ENCODE measurements at places on chromosomes 13 and 19.
A peak's percentile ranks its signal among the peaks of the same experiment; 100 is the strongest.

GRCh38 chr13:83732755-83733154 is 149.5 kb downstream of the SLITRK1 start:
- no peak for DNase-seq

GRCh38 chr13:20002787-20003186 is 44.3 kb downstream of the ZMYM2 start:
- DNase-seq = no peak

- no peak for DNase-seq
Observed at GRCh38 chr13:113080901-113081521, 24.6 kb upstream of the F7 start.

DNA sequence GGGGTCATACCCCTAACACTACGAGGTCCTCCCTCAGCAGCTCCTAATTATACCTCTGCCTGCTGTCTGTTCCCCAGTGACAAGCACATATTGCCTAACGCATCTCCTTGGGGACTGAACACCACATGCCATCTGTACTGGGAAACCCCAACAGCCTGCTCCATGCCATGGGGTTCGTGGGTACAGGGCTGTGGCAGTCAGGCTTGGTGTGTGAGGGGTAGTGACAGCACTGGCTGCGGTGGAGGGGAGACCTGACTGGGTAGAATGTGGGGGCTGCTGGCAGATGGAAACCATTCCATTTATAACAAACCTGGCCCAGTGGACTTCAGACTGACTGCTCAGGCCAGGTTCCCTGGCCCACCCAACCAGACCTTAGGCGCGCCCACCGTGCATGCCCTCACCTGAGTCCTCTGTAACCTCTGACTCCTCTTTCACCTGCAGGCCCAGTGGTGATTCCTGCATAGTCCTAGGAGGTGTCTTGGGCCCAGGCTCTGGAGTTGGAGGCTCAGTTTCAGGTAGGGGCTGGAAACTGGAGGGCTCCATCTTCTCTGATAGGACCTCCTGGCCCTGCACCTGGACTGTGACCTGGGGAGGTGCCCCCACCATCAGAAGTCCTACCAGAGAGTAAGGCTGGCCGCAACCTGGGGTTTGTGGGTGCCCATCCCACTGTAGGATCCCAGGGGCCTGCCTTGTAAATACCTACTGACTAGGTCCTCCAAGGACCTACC is 3.0 kb downstream of the MZF1 start:
- DNase-seq = no peak

GRCh38 chr19:3580156-3580934 is 4.9 kb upstream of the GIPC3 start:
- DNase-seq = peak; percentile 95

DNA sequence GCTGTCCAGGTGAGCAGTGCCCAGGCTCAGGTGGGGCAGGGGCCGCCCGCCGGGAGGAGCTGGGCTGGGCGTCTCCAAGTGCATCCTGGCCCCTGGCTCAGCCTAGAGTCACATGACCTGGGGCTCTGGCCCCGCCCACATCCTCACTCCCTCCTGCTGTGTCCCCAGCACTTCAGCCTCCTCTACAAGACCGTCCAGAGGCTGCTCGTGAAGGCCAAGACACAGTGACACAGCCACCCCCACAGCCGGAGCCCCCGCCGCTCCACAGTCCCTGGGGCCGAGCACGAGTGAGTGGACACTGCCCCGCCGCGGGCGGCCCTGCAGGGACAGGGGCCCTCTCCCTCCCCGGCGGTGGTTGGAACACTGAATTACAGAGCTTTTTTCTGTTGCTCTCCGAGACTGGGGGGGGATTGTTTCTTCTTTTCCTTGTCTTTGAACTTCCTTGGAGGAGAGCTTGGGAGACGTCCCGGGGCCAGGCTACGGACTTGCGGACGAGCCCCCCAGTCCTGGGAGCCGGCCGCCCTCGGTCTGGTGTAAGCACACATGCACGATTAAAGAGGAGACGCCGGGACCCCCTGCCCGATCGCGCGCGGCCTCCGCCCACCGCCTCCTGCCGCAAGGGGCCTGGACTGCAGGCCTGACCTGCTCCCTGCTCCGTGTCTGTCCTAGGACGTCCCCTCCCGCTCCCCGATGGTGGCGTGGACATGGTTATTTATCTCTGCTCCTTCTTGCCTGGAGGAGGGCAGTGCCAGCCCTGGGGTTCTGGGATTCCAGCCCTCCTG is 16.8 kb upstream of the CELF5 start:
- DNase-seq = no peak

- DNase-seq = no peak
Observed at GRCh38 chr19:36060430-36060829, 5.7 kb downstream of the WDR62 start.

- DNase-seq = no peak
Observed at GRCh38 chr13:66751691-66752090, 478.4 kb downstream of the PCDH9 start.

- no peak for DNase-seq
Observed at GRCh38 chr13:110119935-110120905, 186.7 kb downstream of the COL4A1 start.

GRCh38 chr19:13399746-13400145 is 106.5 kb downstream of the CACNA1A start:
- DNase-seq = no peak

DNA sequence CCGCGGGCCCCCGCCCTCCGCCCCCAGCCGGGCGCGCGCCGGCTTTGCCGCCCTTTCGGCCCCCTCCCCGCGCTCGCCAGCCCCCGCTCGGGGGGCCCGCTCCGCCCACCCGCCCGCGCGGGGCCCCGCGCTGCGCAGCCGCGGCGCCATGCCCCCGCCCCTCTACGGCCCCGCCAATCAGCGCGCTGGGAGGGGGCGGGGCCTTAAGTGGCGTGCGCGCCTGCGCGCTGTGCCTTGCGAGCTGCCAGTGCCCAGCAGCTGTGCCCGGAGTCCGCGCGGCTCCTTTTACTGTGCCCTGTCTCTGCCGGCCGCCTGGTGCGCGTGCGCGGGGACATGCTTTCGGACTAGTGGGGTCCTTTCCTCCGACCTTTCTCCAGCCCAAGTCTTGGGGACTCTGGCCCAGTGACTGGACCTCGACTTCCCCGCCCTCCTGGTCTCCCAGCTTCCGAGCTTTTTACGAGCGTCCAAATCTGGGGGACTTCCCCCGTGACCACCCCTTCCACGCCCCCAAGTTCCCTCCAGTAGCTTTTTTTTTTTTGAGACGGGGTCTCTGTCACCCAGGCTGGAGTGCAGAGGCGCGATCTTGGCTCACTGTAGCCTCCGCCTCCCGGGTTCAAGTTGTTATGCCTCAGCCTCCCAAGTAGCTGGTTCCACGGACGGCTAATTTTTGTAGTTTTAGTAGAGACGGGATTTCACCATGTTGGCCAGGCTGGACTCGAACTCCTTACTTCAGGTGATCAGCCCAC is at the start of gene MBD3:
MBD3 (minus strand) TSS at position 111 of the 746 bp plus-strand sequence. CDS start 234 bp downstream, outside the sequence.
- peak; percentile 44 for DNase-seq

- no peak for DNase-seq
Observed at GRCh38 chr13:102000764-102001163, 401.1 kb downstream of the FGF14 start.

- DNase-seq = no peak
Observed at GRCh38 chr13:89565476-89566100, 1781.9 kb upstream of the MIR17HG start.

DNA sequence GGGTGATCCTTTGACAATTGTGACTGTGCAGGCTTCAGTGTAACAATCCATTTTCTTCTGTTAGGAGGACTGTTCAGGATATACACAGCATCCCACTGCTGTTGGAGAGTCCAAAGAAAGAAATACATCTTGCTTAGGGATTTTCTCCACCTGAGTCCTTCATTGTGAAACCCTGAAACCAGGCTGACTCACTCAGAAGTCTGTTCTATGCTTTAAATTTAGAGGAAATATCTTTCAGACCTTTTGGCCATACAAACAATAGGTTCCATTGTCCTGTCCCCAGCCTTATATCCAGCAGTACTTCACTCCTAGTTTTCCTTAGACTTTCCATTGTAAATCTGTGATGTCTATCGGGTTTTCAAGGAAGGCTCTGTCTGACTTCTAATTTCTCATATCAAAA is 379.1 kb downstream of the SUCLA2 start:
- DNase-seq = no peak

- no peak for DNase-seq
Observed at GRCh38 chr19:2809387-2810140, 10.1 kb upstream of the ZNF554 start.

GRCh38 chr19:3610745-3611717 is 4.4 kb upstream of the TBXA2R start:
- no peak for DNase-seq

DNA sequence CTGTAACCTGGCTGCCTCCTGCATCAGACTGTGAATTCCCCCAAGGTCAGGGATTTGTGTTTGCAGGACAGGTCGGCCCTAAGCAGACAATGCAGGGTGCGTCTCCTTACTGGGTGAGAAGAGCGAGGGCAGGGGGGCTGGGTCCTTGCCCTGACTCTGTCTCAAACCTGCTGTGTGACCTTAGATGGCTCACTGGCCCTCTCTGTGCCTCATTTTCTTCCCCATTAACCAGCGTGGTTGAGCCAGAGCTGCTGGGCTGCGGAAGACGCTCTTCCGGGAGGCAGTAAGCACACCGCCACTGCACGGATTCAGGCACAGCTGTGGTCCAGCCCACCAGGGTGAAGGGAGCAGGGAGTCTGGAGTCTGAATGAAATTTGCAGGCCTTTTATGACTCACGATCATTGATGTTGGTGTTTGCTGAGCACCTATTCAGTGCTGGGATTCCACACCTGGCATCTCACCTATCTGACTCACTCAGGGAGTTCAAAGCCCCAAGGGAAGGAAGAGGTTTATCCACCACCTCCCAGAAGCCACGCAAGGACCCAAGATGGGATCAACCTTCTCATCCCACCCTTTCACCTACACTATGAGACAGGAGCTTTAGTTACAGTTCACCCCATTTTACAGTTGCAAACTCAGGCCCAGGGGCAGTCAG is 2.5 kb downstream of the AKT1S1 start:
- DNase-seq = no peak

- DNase-seq = no peak
Observed at GRCh38 chr19:3949997-3950859, 17.4 kb downstream of the NMRK2 start.

GRCh38 chr19:7554990-7555864 is 19.7 kb downstream of the PNPLA6 start:
- no peak for DNase-seq

- no peak for DNase-seq
Observed at GRCh38 chr13:75255147-75255546, 226.8 kb downstream of the TBC1D4 start.

DNA sequence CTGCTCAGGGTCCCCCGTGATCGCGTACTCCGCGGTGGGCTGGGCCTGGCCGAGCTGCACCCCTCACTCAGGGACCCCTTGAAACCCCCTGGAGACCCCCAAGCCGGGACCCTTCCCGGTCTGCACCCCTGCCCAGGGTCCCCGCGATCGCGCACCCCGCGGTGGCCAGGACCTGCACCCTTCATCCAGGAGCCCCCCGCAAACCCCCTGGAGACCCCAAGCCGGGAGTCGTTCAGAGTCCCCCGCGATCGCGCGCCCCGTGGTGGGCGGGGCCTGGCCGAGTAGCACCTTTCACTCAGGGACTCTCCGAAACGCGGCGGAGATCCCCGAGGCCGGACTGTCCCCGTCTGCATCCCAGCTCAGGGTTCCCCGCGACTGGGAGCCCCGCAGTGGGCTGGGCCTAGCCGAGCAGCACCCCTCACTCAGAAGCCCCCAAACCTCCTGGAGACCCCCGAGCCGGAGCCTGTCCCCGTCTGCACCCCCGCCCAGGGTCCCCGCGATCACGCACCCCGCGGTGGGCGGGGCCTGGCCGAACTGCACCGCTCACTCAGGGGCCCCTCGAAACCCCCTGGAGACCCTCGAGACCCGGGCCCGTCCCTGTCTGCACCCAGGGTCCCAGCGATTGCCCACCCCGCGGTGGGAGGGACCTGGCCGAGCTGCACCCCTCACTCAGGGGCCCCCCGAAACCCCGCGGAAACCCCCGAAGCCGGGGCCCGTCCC is 748 bp downstream of the LMNB2 start:
- DNase-seq = no peak

DNA sequence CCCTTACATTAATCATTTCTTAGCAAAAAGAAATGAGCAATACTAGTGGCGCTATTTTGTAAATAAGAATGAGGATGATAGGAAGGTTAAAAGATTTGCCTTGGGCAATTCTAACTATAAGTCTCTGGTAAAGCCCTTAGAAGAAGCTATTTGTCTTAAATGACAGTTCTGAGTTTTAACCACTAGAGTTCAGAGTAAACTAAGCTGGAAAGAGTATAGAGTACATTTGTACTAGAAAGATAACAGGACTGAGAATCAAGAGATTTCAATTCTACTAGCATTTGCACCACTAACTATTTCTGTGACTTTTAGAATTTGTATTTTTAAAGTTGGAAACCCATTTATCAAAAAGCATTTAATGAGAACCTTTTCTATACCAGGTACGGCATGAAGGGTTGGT is 750.3 kb downstream of the OLFM4 start:
- no peak for DNase-seq

DNA sequence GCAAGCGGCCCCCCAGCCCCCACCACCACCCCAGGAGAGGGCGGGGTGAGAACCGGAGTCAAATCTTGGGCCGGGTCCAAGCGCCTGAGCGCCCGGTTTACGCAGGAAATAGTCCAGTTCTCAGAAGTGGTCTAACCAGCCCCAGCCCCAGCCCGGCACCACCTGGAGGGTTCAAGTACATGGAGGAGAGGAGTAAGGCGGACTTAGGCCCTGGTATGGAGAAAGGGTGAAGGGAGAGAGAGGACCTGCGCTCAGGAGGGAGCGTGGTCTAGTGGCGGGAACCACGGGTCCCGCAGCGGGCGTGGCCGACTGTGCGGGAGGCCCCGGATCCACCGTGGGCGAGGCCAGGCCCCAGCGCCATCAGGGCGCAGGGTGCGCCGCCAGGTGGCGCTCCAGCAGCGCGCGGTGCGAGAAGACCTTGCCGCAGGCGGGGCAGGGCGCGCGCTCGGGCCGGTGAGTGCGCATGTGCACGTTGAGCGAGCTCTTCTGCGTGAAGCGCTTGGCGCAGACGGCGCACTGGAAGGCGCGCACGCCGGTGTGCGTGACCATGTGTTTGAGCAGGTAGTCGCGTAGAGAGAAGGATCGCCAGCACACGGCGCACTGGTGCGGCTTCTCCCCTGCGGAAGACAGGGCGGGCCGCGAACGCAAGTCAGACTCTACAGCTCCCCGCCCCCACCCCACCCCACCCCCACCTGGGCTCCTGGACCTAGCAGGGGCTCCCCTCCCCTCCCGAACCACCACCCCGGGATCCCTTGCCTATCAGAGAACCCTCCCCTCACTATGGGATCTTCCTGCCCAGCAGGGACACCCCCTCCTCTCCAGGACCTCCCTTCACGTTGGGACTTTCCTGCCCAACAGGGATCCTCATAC is 2.1 kb upstream of the SLC27A5 start:
- DNase-seq = no peak

GRCh38 chr19:34806976-34807860 is 34.2 kb upstream of the ZNF599 start:
- DNase-seq = no peak

DNA sequence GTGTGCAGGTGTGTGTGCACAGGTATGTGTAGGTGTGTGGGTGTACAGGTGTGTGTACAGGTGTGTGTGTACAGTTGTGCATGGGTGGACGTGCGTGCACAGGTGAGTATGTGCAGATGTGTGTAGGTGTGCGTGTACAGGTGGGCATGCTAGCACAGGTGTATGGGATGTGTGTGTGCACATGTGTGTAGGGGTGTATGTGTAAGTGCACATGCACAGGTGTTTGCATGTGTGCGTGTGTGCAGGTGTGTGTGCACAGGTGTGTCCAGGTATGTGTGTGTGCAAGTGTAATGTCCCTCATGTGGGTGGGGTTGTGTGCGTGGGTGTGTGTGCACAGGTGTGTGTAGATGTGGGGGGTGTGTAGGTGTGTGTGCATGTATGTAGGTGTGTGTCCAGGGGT is 27.5 kb upstream of the TFDP1 start:
- no peak for DNase-seq

- peak; percentile 69 for DNase-seq
Observed at GRCh38 chr19:44623080-44623479, 9.7 kb downstream of the IGSF23 start.

- no peak for DNase-seq
Observed at GRCh38 chr19:50431343-50432220, 1.1 kb upstream of the MYBPC2 start.

Measured in GM04503 (cell line).